ENCODE measurements at places on chromosomes 11 and 22. TPM values are rescaled to one million over a fixed set of nuclear protein-coding genes. Genes with fewer than 3 reads are reported as not detected.

GRCh38 chr11:133916784-133917440 lies 39.9 kb downstream of the IGSF9B start:
- DNase-seq, result no peak
- no peak overlapping the region for H3K27ac ChIP-seq
- H3K36me3 ChIP-seq, result peaks cover 9% of the 10 kb centered on the region
- peaks cover 18% of the 10 kb centered on the region for H3K27me3 ChIP-seq
- no peak overlapping the region for H3K4me3 ChIP-seq

DNA sequence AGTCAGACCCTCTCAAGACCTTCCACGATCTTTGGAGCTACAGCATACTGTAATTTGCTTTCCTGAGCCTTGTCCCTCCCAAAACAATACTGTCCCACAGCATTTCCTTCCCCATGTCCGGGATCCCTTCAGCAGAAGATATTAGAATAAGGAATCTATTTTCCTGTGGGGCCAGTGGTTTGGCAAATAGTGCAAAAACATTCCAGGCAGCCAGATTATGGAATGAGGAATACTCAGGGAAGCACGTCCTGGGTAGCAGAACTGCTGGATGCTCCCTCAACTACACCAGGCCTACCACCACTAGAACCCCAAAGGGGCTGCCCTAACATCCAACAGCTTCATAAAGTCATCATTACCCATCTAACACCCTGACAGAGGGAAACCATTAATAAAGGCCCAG lies 61.5 kb downstream of the AAMDC start:
- peaks cover 79% of the 10 kb centered on the region for H3K36me3 ChIP-seq
- no peak overlapping the region for H3K27ac ChIP-seq
- H3K4me3 ChIP-seq, result no peak overlapping the region
- no peak for DNase-seq

GRCh38 chr11:75333022-75333806 lies 18.2 kb downstream of the ARRB1 start:
- H3K4me1 ChIP-seq, result peaks cover 66% of the 10 kb centered on the region
- no peaks in the 10 kb centered on the region for H3K36me3 ChIP-seq
- no peaks in the 10 kb centered on the region for H3K27me3 ChIP-seq
- no peak overlapping the region for H3K4me3 ChIP-seq
- DNase-seq, result no peak

- H3K4me3 ChIP-seq, result no peak overlapping the region
- no peak overlapping the region for H3K27ac ChIP-seq
- no peaks in the 10 kb centered on the region for H3K36me3 ChIP-seq
- DNase-seq, result no peak
These were observed 8.9 kb downstream of the TRPM5 start for GRCh38 chr11:2435288-2436012.

The ZNF214 gene
- 0.53 TPM for total RNA-seq

GRCh38 chr11:96045622-96046456 lies 121.9 kb upstream of the MTMR2 start:
- no peaks in the 10 kb centered on the region for H3K36me3 ChIP-seq
- peaks cover 23% of the 10 kb centered on the region for H3K4me1 ChIP-seq
- peak overlapping the region; percentile 63 for H3K27ac ChIP-seq
- peak overlapping the region; percentile 20 for H3K4me3 ChIP-seq

DNA sequence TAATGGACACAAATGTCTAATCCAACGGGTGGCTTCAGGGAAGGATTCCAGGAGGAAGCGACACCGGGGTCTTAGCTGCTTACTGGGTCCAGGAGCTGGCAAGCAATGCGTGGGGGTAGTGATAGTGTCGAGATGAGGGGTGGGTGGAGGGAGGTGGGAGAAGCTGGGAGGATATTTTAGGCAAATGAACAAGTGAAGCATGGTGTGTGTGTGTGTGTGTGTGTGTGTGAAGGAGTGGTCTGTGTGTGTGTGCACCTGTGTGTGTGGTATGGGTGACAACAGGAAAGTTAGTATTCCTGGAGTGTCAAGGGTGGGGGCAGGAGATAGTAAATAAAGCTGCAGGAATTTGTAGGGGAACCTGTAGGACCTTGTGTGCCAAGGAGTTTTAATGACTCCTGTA lies 126.9 kb upstream of the ZBED5 start:
- peaks cover 5% of the 10 kb centered on the region for H3K4me1 ChIP-seq
- no peak for DNase-seq
- no peaks in the 10 kb centered on the region for H3K36me3 ChIP-seq
- no peak overlapping the region for H3K27ac ChIP-seq
- no peak overlapping the region for H3K4me3 ChIP-seq

DNA sequence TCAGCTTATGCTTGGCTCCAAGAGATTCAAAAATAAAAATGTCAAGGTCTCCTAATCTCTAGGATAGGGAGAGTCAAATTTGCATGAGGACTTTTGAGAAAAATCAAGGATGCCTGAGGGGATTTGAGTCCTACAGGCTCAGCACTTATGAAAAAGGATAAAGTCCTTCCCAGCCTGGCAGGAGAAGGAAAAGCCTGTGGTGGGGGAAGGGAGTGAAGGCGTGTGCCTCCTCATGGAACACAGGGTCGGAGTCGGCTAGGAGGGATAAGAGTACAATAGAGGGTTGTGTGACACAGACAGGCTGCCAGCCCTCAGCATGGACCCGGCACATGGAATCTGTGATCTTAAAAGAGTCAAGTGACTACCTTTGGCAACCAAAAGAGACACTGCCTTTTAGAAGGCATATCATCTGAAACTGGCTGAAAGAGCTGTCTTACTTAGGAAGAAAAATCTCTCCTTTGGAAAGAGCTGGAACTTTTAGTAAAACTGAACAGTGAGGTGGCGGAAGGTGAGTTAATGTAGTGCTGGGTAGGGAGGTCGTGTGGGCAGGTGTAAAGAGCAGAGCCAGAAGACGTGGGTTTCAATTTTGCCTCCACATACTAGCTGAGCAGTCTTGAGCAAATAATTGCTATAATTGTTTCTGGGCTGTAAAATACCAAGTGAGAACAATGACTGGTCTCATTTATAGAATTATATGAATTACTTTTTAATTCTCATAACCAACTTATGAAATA lies 58.8 kb upstream of the RDX start:
- H3K27ac ChIP-seq, result no peak overlapping the region
- no peak for DNase-seq
- peaks cover 10% of the 10 kb centered on the region for H3K4me1 ChIP-seq
- no peaks in the 10 kb centered on the region for H3K36me3 ChIP-seq
- H3K4me3 ChIP-seq, result no peak overlapping the region

The SLCO2B1 gene
- total RNA-seq, result 6.1 TPM

The LBHD1 gene
- total RNA-seq, result 8.7 TPM

GRCh38 chr22:16955678-16956210 lies 52.3 kb downstream of the GAB4 start:
- H3K36me3 ChIP-seq, result no peaks in the 10 kb centered on the region
- no peaks in the 10 kb centered on the region for H3K4me1 ChIP-seq
- H3K27ac ChIP-seq, result no peak overlapping the region

The CDC45 gene
- total RNA-seq, result 3.3 TPM

DNA sequence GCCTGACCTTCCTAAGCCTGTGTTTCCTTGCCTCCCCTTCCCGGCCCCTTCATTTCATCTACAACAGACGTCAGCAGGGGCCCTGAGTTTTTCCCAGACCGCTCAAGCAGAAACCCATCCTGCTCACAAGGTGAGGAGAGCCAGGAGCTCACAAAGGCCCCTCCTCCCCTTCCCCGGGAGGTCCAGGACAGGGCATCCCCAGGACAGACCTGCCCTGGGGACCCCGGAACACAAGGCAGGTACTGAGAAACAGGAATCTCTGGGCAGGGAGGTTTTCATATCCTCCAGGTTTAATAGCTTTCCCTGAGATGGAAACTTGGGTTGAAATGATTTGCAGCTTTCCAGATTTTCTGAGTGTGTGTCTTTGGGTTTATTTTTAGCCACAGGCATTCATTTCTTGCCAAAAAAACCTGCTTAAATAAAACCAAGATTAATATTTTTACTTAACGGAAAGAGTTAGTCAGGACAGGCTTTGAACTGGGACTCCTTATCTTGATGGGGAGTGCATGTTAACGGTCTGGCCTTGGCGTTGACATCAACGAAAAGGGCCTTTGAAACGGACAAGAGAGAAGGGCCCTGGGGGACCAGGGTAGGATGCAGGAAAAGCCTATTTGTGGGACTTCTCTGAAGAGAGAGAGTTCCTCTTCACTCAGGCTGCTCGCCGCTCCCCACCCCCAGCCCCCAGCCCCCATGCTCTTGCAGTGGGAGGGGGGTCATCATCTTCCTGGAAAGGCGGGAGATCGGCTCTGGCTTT lies 38.5 kb downstream of the TIMP3 start:
- H3K36me3 ChIP-seq, result no peaks in the 10 kb centered on the region
- H3K4me1 ChIP-seq, result peaks cover 57% of the 10 kb centered on the region
- H3K27ac ChIP-seq, result peak overlapping the region; percentile 10

GRCh38 chr11:15594607-15595006 lies 479.9 kb downstream of the INSC start:
- no peaks in the 10 kb centered on the region for H3K36me3 ChIP-seq
- no peaks in the 10 kb centered on the region for H3K27me3 ChIP-seq
- no peaks in the 10 kb centered on the region for H3K4me1 ChIP-seq
- no peak overlapping the region for H3K4me3 ChIP-seq

DNA sequence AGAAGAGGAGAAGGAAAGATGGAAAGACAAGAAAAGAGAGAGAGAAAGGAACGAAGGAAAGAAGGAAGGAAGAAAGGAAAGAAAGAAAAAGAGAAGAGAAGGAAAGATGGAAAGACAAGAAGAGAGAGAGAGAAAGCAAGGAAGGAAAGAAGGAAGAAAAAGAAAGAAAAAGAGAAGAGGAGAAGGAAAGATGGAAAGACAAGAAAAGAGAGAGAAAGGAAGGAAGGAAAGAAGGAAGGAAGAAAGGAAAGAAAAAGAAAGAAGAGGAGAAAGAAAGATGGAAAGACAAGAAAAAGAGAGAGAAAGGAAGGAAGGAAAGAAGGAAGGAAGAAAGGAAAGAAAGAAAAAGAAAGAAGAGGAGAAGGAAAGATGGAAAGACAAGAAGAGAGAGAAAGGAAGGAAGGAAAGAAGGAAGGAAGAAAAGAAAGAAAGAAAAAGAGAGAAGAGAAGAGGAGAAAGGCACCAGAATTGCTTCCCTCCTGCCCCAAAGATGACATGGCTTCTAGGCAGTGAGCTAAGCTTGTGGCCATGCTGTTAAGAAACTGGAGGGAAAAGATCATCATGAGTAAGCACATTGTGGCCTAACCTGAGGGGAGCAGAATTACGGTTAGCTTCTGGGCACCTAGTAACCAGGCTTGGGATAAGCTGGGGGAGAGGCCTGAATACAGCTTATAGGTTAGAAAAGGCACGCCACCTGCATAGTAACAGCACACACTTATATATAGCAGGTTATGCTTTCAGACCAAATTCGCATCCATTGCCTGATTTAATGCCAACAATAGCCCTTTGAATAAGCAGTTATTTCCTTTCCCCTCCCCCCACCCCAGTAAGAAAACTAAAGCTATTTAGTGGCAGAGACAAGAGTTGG lies 2.3 kb upstream of the ST3GAL4 start:
- no peak overlapping the region for H3K4me3 ChIP-seq
- H3K36me3 ChIP-seq, result no peaks in the 10 kb centered on the region
- DNase-seq, result peak; percentile 49
- no peak overlapping the region for H3K27ac ChIP-seq
- H3K4me1 ChIP-seq, result peaks cover 57% of the 10 kb centered on the region

DNA sequence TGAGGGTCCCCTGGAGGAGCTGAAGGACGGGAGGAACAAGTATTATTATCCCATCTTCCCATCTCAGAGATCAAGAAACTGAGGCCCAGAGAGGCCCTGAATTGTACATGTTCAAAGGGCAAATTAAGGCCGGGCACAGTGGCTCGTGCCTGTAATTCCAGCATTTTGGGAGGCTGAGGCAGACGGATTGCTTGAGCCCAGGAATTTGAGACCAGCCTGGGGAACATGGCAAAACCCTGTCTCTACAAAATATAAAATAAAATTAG lies 8.1 kb downstream of the PLA2G6 start:
- H3K27ac ChIP-seq, result no peak overlapping the region
- no peak for DNase-seq
- H3K4me3 ChIP-seq, result no peak overlapping the region
- H3K4me1 ChIP-seq, result peaks cover 54% of the 10 kb centered on the region
- no peaks in the 10 kb centered on the region for H3K36me3 ChIP-seq
- no peaks in the 10 kb centered on the region for H3K27me3 ChIP-seq

DNA sequence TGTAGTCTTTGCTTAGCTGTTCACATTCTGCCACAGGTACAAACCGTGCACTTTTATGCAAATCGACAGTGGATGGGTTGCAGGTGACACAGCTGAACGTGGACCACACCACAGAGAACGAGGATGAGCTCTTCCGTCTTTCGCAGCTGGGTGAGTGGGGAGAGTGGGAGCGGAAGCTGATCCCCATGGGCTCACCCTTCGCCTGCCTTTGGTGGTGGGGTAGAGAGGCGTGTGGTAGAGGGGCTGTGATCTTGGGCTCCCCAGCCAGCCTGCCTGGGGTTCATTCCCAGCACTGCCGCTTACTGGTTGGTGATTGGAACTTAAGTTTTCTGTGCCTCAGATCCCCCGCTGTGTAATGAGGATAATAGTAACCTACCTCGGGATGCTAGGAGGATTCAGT lies 19.1 kb downstream of the TAB1 start:
- no peaks in the 10 kb centered on the region for H3K27me3 ChIP-seq
- no peak overlapping the region for H3K4me3 ChIP-seq
- no peak for DNase-seq
- peaks cover 14% of the 10 kb centered on the region for H3K4me1 ChIP-seq

GRCh38 chr22:32576553-32577253 lies 102.1 kb downstream of the FBXO7 start:
- no peaks in the 10 kb centered on the region for H3K36me3 ChIP-seq
- H3K4me1 ChIP-seq, result peaks cover 8% of the 10 kb centered on the region
- H3K27ac ChIP-seq, result no peak overlapping the region

The RBMXL2 gene
- total RNA-seq, result not detected

DNA sequence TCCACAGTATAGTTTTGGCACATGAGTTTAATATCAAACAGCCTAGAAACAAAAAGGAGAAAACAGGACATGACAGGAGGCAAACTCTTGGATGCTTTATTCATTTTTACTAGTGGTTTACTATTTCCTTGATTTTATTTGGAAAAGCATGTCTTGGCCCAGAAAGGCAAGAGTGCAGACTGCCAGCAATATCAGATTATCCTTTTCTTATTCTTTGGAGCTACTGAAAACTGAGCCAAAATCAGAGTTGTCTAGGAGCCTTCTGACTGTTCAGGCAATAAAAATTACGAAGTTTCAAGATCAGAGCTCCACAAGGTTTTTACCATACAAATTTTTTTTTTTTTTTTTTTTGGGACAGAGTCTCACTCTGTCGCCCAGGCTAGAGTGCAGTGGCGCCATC lies 16.0 kb downstream of the CELF1 start:
- H3K27ac ChIP-seq, result no peak overlapping the region
- no peaks in the 10 kb centered on the region for H3K36me3 ChIP-seq

GRCh38 chr11:119571311-119571710 lies 148.3 kb upstream of the THY1 start:
- no peak for DNase-seq
- no peaks in the 10 kb centered on the region for H3K36me3 ChIP-seq
- peaks cover 15% of the 10 kb centered on the region for H3K4me1 ChIP-seq
- H3K4me3 ChIP-seq, result no peak overlapping the region
- no peaks in the 10 kb centered on the region for H3K27me3 ChIP-seq
